ENCODE measurements at places on chromosomes 12 and 14.

GRCh38 chr14:31320922-31321766 lies 99.2 kb downstream of the HEATR5A start:
- DNase-seq = no peak

- DNase-seq = no peak
Measured at GRCh38 chr14:30069536-30069935, 141.9 kb upstream of the PRKD1 start.

GRCh38 chr12:22333186-22333712 lies 1.3 kb downstream of the ST8SIA1 start:
- no peak for DNase-seq

DNA sequence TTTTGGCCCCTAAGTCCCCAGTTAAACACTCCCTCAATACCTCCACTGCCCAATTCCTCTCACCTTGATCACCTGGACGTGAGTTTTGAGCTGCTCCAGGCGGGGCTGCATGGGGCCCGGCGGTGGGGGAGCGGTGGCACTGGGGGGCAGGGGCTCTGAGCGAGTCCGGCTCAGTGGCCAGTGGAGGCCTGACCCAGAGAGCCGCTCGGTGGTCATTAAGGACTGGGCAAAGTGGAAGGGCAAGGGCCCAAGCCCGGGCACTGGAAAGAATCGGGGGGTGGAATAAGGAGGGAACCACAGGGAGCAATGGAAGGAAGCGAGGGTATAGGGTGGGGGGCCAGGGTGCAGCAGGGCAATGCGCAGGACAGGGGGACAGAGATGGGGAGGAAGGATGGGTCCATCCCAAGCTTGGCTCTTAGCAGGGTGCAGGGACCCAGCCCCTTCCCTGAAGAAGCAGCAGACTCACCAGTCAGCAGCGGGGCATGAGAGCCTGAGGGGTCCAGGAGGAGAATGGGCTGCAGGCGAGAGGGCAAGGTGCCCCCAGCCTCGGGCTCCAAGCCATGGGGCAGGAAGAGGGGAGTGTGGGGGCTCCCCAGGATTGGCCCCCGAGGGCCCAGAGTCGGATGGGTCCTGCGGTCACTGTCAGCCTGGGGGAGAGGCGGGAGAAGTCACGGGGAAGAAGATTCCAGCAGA lies 22.2 kb downstream of the SLC48A1 start:
- DNase-seq = no peak

GRCh38 chr12:88951177-88951576 lies 370.9 kb upstream of the KITLG start:
- DNase-seq = no peak

DNA sequence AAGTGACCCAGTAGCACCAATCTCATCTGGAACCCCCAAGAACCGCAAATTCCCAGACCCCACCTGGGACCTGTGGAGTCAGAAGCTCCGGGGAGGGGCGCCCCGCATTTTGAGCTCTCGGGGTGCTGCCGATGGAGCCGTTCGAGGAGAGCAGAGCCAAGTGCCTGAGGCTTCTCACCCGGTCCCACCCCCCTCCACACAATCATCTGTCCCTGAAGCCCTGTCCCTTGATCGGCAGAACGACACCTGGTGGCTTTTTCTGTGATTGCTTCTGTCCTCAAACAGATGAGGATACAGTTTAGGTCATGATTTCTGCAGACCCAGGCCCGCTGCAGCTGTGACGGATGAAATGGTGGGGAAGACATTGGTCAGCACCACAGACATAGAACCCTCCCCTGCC lies 74.7 kb downstream of the NOC4L start:
- peak; percentile 28 for DNase-seq

DNA sequence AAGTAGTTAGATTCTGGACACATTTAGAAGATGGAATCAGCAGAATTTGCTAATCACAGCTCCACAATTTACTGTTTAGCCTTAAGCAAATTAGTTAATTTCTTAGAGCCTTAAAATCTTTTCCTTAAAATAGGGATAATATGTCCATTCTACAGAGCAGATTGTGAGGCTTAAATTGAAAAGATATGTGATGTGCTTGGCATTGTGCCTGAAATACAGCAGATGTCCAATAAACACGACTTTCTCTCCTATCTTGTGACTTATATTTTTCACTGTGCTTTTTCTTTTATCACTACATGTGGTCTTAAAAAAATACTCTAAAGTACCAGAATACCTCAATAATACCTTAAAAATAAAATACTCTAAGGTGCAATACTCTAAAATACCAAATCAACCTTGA lies 30.6 kb downstream of the CCER1 start:
- DNase-seq = no peak

DNA sequence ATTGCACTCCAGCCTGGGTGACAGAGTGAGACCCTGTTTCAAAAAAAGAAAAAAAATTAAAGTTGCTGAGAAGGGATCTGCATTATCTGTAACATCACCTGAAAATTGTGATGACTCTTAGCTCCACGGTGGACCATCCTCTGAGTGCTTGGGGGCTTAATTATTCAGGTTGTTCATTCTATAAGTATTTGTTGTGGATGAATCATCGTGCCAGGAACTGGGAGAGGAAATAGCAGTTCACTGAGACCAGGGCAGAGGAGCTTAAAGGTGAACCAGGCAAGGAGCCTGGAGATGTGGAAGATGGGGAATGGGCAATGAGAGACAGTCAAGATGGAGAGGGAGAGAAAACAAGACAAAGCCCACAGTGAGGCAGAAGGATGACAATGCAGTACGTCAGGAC lies 25.5 kb upstream of the GSC start:
- no peak for DNase-seq

GRCh38 chr12:76764856-76765255 lies 941 bp downstream of the ZDHHC17 start:
- DNase-seq = no peak

DNA sequence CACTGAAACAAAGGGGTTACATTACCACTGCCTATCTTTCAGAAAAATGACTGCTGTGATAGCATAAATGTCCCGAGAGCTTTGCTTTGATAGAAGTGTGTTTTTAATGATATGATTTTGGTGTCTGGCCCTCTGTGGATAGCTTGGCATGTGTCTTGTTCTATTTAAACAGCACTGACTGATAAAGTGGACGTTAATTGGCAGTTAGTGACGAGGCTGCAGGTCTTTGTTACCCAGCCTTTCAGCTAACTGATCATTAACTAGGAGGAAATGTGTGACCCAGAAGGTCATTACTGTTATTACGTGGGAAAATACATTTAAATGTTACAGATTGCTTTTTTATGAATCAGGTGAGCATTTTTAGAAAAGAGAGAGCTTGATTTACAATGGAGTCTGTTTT lies 428.3 kb downstream of the DIO2 start:
- DNase-seq = no peak

GRCh38 chr14:101054671-101055070 lies 151.1 kb upstream of the RTL1 start:
- no peak for DNase-seq

- DNase-seq = peak; percentile 10
Measured at GRCh38 chr12:28998662-28999120, 150.4 kb upstream of the FAR2 start.

DNA sequence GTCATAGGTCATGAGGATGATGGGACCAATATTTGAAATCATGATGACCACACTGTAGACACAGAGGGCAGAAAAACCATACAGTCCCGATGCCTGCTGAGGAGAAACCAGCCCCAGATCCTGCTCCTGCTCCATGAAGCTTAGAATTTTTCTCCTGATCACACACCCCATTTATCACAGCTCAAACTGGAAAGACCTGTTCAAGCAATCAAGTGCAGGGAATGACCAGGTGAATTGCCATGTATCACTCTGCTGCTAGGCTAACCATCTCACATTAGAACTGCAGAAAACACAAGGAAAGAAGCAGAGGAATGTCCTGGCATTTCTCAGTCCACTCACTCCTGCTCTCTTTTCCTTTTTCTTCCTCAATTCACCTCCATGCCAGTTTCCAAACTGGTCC lies 18.1 kb downstream of the MANSC1 start:
- DNase-seq = no peak

GRCh38 chr14:52551696-52552062 lies 626 bp downstream of the TXNDC16 start:
- no peak for DNase-seq

GRCh38 chr14:89537911-89538310 lies 120.9 kb upstream of the FOXN3 start:
- DNase-seq = no peak

DNA sequence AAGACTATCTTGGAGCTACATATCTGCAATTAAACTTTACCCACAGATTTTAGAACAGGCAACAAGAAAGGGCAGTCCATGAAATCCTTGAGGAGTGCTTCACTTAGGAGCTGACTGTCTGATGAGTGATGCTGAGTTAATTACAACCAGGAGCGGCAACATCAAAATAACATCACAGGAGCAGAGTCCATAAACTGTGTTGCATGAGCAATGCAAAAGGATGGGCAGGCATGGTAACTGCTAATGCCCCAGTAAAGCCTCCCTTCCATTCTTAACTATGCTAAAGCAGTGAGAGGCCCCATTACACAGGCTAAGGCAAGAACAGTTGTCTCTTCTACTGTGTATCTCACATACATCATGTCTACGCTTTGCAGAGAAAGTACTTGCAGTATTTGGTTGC lies 156.6 kb downstream of the PAX9 start:
- no peak for DNase-seq

GRCh38 chr12:119994892-119995658 lies 6.0 kb downstream of the BICDL1 start:
- no peak for DNase-seq

DNA sequence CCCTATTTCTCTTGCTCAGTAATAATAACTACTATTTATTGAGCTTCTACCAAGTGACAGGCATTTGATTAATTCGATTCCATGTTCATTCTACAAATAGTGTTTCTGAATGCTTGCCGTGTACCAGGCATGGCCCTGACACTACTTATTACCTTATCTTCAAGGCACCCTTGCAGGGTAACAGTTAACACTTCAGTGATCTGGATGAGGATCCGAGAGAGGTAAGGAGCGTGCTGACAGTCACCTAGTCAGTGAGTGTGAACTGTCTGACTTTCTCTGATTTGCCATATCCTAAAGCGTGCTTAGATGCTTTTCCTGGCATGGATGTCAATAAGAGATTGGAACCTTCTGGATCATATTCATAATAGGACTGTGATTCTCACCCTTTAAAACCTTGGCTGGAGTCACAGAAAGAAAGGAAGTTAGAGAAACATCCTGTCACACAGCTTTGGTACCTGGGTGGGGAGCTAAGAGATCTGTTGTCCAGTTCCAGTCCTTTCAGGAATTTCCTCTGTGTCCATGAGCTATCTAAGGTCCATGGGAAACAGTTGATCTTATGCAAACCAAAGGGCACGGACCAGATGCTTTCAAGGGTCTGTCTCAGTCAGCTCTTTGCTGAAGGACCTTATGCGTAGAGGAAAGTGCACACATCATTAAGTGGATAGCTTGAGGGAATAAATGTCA lies 54.8 kb downstream of the PPFIBP1 start:
- DNase-seq = no peak

DNA sequence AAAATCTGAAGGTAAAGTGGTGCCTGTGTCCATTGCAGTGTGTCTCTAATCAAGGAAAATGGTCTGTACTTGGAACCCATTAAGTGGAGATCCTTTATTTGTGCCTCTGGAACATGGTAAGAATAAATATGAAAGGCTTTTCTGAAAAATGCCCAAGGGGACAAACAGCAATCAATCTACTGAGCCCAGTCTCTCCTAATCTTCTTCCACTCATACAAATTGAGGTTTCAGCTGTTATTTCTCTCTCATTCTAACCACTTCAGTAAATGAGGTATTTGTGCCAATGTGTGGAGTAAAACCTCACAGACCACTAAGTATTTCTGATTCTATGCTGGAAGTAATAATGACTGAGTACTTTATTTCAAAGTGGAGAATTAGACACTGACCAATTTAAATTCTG lies 82.3 kb upstream of the ST8SIA1 start:
- DNase-seq = peak; percentile 44

GRCh38 chr12:112837629-112838197 lies 46.2 kb downstream of the RPH3A start:
- DNase-seq = no peak

- DNase-seq = peak; percentile 34
Measured at GRCh38 chr12:127381043-127381668, 885.8 kb upstream of the TMEM132C start.

DNA sequence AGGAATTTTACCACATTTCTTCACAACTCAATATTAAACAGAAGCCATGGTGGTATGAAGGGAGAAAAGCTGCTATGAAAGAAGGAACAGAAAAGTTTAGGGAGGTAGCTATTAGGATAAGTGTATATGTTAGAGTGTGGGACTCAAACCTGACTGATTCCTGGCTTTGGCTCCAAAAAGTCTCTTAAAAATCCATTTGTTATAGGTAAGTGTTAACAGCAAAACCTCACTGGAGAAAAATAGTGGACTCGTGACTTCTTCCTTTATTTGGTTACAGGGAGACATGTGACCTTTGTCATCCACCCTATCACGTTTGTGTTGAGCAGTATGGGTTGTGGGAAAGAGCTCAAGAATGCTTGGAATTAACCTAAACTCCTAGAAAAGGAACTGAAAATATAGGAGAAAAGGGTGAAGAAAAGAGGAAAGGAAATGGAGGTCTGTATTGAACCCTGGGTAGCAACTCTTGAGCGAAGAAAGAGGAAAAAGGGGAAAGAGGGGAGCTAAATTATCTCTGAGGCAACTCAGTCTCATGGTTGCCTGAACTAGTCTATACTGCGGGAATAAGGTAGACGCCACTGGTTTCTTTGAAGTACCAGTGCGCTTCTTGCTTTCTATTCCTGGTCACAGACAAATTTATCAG lies 3.6 kb upstream of the EID3 start:
- no peak for DNase-seq

- no peak for DNase-seq
Measured at GRCh38 chr14:97138801-97139200, 341.6 kb downstream of the VRK1 start.

DNA sequence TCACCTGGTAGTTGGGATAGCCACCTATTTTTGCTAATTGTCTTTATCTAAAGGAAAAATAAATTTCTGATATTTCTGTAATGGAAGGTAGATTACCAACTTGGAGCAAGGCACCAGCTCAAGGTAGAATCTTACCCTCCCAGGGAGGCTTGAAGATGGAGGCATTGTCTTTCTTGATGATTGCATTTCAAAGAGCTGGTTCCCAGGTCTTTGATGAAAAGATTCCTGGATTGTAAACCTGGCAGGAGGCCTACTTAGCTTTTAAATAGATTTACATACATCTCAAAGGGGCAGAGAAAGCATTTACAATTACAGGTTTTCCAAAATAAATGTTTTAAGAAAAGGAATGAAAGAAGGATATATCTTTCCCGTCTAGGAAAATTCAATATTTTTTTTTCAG lies 729.2 kb downstream of the LRFN5 start:
- DNase-seq = no peak

Measured in H4 (cell line).